ENCODE measurements at places on chromosomes 3 and 15.

DNA sequence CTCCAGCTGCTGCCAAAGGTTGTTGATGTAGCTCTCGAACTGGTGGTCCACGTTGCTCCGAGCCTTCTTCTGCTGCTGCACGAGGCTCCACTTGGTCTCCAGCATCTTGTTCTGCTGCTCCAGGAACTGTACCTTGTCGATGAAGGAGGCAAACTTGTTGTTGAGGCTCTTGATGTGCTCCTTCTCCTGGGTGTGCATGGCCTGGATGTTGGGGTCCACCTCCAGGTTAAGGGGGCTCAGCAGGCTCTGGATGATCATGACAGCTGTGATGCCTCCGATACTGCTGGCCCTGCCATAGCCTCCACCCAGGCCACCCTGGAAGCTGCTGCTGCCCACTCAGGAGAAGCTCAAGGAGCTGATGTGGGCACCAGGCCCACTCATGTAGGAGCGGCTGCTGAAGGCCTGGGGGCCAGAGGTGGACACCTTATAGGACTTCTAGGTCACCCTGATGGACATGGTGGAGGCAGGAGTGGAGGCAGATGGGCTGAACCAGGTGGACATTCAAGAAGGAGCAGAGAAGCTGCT is 14.9 kb upstream of the PSTPIP1 start:
- no peaks in the 10 kb centered on the region for H3K27me3 ChIP-seq
- H3K27ac ChIP-seq = no peak overlapping the region
- H3K36me3 ChIP-seq = peaks cover 10% of the 10 kb centered on the region
- H3K4me3 ChIP-seq = no peak overlapping the region
- peaks cover 39% of the 10 kb centered on the region for H3K4me1 ChIP-seq
- DNase-seq = peak; percentile 27

DNA sequence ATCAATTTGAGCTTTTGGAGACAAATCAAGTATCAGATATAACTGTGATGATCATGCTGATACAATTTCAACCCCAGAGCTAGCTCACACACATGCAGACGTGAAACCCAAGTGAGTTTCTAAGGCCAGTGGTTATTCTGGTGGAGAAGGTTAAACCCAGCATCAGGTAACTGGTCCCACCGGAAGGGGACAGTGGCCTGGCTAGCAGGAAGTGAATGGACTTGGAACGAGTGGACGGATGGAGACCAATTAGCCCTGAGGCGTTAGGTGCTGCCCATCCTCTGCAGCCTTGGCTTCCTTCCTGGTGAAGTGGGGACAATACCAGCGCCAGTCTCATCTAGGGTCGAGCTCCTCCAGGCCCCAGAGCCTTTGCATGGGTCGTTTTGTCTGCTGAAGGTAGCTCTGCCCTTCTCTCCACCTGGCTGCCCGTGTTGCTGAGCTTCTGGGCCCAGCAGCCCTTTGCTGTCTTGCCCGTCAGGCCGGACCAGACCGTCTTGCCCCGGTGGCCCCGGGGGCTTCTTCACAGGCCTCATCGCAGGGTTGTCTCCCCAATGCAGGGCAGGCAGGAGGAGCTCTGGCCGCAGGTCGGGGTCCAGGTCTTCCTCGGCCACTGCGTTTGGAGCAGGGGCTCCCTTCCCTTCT is 915 bp upstream of the KCTD6 start:
- no peak for DNase-seq
- peak overlapping the region; percentile 66 for H3K4me3 ChIP-seq
- peaks cover 2% of the 10 kb centered on the region for H3K36me3 ChIP-seq
- H3K27ac ChIP-seq = peak overlapping the region; percentile 47
- peaks cover 33% of the 10 kb centered on the region for H3K4me1 ChIP-seq

GRCh38 chr15:99168601-99169580 is 64.0 kb downstream of the SYNM start:
- no peaks in the 10 kb centered on the region for H3K36me3 ChIP-seq
- H3K27ac ChIP-seq = no peak overlapping the region
- no peak overlapping the region for H3K4me3 ChIP-seq
- no peak for DNase-seq

- H3K27ac ChIP-seq = peak overlapping the region; percentile 74
- H3K4me1 ChIP-seq = peaks cover 89% of the 10 kb centered on the region
- H3K36me3 ChIP-seq = peaks cover 16% of the 10 kb centered on the region
These were observed 17.9 kb downstream of the CCDC12 start for GRCh38 chr3:46958467-46959160.

DNA sequence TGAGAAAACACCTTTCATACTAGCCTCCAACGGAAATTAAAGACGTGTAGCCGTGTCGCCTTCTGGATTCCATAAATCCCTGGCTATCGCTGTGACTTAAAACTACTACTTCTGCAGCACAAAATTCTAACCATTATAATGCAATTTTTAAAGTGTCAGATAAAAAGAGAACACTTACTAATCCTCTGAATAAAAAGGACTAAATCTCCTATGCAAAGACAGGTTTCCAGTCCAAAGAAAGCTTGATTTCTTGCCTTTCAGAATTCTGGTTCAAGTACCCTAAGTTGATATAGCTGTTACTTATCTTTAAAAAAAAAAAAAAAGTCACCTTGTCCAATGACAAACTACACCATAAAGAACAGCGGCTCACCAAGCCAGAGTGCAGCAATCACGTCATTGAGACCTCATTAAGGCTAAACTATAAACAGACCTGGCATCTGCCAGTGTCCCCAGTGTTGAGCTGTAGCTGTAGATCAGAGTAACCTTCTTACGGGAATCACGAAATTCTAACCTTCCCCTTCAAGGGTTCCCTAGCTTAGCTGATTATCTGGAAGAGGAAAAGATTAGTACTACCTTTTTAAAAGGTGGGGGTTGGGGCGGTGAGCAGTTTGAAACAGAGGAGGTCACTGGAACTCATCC is 2.2 kb downstream of the ABCC5 start:
- H3K4me3 ChIP-seq = no peak overlapping the region
- no peak overlapping the region for H3K27ac ChIP-seq
- H3K36me3 ChIP-seq = no peaks in the 10 kb centered on the region
- no peak for DNase-seq
- H3K4me1 ChIP-seq = peaks cover 25% of the 10 kb centered on the region
- peaks cover 11% of the 10 kb centered on the region for H3K27me3 ChIP-seq

DNA sequence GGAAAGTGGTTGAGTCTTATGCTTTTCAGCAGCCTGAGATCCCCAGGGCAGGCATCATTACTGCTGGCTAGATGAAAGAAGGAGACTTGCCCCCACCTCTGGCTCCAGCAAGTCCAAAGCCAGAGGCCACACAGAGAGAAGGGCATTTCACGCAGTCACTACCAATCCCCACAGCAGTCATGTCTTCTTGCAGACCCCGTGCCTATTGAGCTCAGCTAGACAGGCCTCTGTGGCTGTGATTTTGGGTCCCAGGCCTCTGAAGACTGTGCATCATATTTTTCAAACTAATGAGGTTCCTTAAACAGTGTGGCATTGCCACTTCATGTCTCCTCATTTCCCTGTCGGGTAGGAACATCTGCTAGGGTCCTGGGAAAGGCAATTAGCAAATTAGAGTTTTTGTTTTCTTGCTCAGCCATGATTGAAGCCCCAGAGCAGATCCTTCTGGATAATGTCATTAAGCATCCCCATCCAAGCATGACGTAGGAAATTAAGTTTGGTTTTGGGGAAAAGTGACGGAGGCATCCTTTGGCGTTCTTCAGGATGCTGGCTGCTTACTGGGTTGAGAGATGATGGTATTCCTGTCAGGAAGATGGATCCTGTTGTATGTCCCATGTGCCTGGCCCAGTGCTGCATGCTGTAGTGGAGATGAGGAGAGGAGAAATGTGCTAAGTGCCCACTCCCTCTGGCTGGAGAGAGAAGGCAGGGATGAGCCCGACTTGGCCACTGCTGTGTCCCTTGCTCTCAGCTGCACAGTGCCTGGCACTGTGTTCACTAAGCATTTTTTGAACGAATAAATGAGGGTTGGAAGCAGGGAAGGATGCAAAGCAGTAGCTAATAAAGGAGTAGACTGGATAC is 7.0 kb downstream of the SPSB4 start:
- DNase-seq = no peak
- no peak overlapping the region for H3K4me3 ChIP-seq
- H3K27ac ChIP-seq = no peak overlapping the region
- no peaks in the 10 kb centered on the region for H3K4me1 ChIP-seq

DNA sequence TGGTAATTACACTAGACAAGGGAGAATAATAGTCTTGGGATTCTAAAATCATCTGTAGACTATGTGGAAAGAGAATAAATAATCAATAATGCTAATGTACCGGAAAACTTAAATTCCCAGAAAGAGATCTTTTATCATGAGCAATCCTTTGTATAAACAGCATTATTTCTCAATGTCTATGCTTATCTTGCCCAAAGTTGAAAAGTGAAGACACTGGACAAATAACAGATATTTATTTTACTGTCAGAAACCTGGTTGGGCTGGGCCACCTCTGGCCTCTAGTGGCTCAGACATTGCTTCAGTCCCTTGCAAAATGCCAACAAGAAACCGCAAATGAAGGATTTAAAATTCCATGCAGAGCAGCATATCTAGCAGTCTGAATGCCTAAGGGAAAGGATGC is 409.9 kb downstream of the FHIT start:
- no peaks in the 10 kb centered on the region for H3K4me1 ChIP-seq
- no peak for DNase-seq
- no peak overlapping the region for H3K27ac ChIP-seq
- H3K36me3 ChIP-seq = no peaks in the 10 kb centered on the region

- H3K4me1 ChIP-seq = peaks cover 5% of the 10 kb centered on the region
- no peak for DNase-seq
- no peak overlapping the region for H3K4me3 ChIP-seq
- no peak overlapping the region for H3K27ac ChIP-seq
- H3K36me3 ChIP-seq = no peaks in the 10 kb centered on the region
- peaks cover 37% of the 10 kb centered on the region for H3K27me3 ChIP-seq
These were observed 26.9 kb upstream of the MYO1E start for GRCh38 chr15:59399465-59400102.

DNA sequence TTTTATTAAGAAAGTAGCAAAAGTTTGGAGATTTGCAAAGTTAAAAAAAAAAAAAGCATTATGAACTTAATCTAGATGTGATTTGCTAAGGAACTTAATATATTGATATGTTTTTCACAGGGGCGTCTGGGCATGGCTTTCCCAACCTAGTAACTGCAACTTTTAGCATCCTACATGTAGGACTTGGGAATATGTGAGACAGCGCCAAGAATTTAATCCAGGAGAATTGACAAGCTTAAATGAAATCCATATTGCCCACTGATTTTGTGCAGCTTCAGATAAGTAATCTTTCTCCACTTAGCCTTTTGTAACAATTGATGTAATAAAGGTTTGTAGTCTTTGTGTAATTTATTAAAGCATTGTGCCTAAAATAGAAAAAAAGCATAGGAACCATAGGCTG is 982 bp upstream of the GABPB1 start:
- H3K27me3 ChIP-seq = no peaks in the 10 kb centered on the region
- H3K36me3 ChIP-seq = peaks cover 54% of the 10 kb centered on the region
- peak overlapping the region; percentile 85 for H3K4me3 ChIP-seq

GRCh38 chr3:155748611-155749365 is 3.9 kb upstream of the PLCH1 start:
- H3K4me3 ChIP-seq = no peak overlapping the region
- H3K27me3 ChIP-seq = peaks cover 42% of the 10 kb centered on the region
- H3K27ac ChIP-seq = no peak overlapping the region
- H3K4me1 ChIP-seq = peaks cover 15% of the 10 kb centered on the region
- H3K36me3 ChIP-seq = no peaks in the 10 kb centered on the region

DNA sequence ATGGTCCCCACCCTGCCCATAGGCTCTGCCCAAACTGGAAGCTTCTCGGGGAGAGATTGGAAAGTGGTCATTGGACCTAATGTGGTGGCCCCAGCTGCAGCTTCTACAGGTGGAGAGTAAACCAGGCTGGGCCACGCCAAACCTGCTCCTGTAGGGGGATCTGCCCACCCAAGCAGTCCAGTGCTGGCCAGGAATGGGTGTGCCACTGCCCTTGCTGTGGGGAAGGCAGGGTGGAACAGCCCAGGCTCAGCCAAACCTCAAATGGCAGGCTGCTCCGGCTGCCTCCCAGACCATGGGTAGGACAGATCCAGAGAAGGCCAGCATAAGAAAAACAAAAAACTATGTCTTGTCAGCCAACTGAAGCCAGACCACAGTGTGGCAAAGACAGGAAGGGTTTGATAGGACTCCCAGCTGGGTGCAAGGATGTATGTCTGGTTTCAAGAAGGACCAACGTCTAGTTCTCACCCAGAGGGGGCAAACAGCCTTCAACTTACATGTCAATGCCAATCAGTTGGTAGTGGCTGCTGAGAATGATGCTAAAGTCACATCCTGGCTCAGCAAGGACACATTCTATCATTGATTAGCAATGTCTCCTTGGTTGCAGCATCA is 267.3 kb downstream of the UACA start:
- H3K27ac ChIP-seq = no peak overlapping the region
- H3K27me3 ChIP-seq = peaks cover 48% of the 10 kb centered on the region
- H3K36me3 ChIP-seq = peaks cover 2% of the 10 kb centered on the region
- peaks cover 55% of the 10 kb centered on the region for H3K4me1 ChIP-seq
- no peak overlapping the region for H3K4me3 ChIP-seq

DNA sequence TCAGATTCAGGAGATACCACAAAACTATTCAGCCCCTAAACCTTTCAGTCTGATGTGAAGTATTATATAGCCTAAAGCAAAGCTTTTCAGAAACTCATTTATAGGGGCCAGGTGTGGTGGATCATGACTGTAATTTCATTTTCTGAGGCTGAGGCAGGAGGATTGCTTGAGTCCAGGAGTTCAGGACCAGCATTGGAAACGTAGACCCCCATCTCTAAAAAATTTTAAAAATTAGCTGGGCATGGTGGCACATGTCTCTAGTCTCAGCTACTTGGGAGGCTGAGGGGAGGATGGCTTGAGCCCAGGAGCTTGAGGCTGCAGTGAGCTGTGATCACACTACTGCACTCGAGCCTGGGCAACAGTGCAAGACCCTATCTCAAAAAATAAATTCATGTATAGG is 60.0 kb downstream of the TMOD3 start:
- H3K4me3 ChIP-seq = no peak overlapping the region
- no peaks in the 10 kb centered on the region for H3K27me3 ChIP-seq
- H3K36me3 ChIP-seq = peaks cover 40% of the 10 kb centered on the region
- DNase-seq = no peak
- H3K27ac ChIP-seq = no peak overlapping the region

GRCh38 chr15:62492900-62493299 is 327.8 kb upstream of the C2CD4B start:
- H3K27me3 ChIP-seq = peaks cover 2% of the 10 kb centered on the region
- H3K27ac ChIP-seq = no peak overlapping the region
- no peaks in the 10 kb centered on the region for H3K36me3 ChIP-seq
- no peak for DNase-seq

DNA sequence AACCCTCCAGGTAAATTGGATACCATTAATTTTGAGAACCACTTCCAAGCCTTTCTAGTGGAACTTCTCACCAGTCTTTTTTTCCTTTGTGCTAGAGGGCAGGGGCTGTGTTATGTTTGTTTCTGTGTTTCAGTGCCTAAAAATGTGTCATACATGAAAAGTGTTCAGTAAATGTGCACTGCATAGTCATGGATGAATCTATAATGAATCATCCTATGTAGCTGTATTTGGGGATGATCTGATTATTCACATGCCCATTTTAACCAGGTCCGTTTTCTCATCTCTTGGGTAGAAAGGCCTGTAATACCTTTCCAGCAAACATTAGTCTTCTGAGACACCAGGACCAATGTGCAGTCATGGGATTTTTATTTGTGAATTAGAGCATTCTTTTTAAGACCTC is 583.0 kb upstream of the GOLIM4 start:
- no peak for DNase-seq
- no peaks in the 10 kb centered on the region for H3K4me1 ChIP-seq
- no peak overlapping the region for H3K4me3 ChIP-seq
- no peak overlapping the region for H3K27ac ChIP-seq
- no peaks in the 10 kb centered on the region for H3K36me3 ChIP-seq
- no peaks in the 10 kb centered on the region for H3K27me3 ChIP-seq
